CD4-positive, alpha-beta T cell treated with Interleukin-21 for 1 hour (primary cell): ENCODE measurements at places on chromosomes 1 and 21.

DNA sequence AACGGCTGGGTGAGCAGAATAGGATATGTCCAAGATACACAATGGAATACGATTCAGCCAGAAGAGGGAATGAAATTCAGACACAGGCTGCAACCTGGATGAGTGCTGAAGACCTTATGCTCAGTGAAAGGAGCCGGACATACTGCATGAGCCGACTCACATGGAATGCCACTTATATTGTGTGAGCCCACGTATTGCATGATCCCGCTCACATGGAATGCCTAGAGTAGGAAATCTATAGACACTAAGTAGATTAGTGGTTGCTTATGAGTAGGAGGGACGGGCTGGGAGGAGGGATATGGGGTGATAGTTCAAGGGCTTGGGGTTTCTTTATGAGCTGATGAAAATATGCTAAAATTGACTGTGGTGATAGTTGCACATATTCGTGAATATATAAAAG lies 26.8 kb downstream of the TMPRSS2 start:
- no peak for DNase-seq

- no peak for DNase-seq
These were observed 23.8 kb upstream of the LDLRAP1 start for GRCh38 chr1:25519624-25520023.

DNA sequence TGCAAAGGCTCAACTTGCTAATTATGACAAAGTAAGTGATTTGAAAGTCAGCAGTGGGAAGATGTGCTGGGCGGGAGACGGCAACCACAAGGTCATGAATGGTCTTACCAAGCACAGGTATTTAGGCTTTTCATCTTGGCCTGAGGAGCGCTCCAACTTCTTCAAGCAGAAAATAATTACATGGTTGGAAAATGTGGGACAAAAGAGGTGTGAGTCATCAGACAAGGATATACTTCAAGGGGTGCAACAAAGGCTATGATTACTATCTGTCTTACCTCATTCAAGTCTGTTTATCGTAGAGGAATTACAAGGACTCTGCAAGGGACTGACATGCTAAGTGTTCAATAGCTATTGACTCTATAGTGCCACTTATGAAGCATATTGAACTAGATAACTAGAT lies 2005.7 kb downstream of the MRPL39 start:
- no peak for DNase-seq

DNA sequence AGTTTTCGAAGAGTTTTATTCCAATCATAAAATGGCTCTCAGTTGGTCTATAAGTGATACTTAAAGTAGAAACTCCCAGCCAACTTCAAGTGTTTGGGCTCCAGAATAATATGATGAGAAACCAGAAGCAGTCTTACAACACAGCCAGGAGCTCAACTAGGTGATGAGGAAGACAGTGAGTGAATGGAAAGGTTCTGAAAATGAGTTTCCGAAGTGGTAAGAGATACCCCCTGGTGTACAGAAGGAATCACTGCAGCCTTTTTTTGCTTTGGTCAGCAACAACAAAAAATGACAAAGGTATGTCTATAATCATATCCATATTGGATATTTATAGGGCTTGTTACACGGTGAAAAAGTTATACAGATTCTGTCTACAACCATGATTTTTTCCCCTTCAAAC lies 16.5 kb downstream of the KRTAP19-1 start:
- DNase-seq: no peak

DNA sequence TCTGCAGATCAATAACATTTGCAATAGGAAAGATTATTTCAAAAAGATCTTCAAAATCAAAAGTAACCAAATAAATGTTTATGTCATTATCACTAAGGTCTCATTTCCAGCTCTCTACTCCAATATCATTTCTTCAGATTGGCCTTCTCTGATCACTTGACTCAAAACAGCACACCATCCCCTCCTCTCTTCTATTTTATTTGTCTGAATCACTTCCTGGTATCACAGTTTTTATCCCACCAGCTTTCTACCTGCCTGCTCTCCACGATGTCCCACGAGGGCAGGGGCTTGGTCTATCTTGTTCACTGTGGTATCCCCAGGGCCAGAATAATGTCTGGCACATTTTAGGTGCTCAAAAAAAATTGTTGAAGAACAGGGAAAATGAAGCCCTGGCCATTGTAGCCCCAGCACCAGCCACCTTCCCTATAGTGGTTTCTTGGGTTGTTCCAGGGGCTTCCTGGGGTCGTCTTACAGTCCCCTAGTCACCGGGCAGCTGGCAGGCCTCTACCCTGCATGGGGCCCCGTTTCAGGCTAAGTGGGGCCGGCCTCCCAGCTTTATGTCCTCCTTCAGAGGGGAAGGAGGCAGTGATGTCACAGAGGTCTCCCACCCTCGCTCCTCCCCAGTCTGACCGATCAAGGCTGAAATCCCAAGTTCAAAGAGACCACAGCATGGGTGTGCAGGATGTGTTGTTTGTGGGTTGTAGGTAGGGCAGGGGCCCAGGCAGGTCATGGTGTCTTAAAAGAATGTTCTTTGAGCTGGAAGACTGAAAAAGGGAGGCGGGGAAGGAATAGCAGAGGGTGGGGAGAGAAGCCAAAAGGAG lies 3.5 kb upstream of the PADI1 start:
- peak; percentile 50 for DNase-seq

GRCh38 chr1:52668711-52669110 lies 29.4 kb downstream of the COA7 start:
- DNase-seq: no peak

DNA sequence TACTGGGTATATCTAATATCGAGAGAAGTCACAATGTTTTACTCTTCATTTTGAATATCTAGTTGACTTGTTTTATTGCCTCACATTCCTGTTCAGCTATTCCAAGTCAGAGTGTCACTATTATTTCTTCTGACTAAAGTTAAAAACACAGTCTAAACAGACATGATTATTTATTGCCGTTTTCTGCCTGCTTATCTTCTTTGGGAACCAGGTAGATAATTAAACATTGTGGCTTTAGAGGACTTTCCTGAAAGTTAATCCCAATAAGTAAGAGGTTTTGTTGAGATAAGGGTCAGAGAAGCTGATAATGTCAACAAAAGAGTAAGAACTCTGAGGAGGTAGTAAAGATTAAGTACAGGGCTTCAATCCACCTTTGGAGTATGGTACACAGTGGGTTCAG lies 53.8 kb downstream of the PCNX2 start:
- no peak for DNase-seq
